Suprapubic skin (tissue), 4 donors: ENCODE measurements at places on chromosomes 5 and 9. TPM values are rescaled to one million over a fixed set of nuclear protein-coding genes. Genes with fewer than 3 reads are reported as not detected.
A peak's percentile ranks its signal among the peaks of the same experiment; 100 is the strongest.

GRCh38 chr5:1310118-1310517 is 15.2 kb upstream of the TERT start:
- no peak for DNase-seq
- no peak overlapping the region for H3K27ac ChIP-seq
- H3K4me1 ChIP-seq = no peaks in the 10 kb centered on the region

ADAMTS16 gene
- 0.10 TPM for total RNA-seq

DNA sequence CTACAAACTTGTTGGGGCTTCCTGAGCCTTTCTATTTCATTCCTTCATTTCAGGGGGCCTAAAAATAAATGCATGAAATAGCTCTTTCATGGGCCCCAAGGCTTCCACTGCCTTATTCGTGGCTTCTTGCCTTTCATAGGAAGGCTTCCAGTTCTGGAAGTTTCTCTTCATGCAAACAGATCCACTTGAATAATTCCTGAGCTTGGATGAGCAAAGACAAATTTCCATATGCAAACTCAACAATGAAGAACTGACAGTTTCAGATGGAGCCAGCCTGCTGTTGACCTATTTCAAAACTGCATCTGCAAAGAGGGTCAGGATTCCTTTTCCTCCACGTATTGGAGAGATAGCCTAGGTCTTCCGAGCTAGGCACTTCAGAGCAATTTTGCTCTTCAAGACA is 142.1 kb downstream of the MLLT3 start:
- H3K4me3 ChIP-seq = no peak overlapping the region
- no peak overlapping the region for H3K27ac ChIP-seq
- no peak for DNase-seq
- H3K36me3 ChIP-seq = no peaks in the 10 kb centered on the region
- H3K4me1 ChIP-seq = peaks cover 11% of the 10 kb centered on the region

- no peaks in the 10 kb centered on the region for H3K27me3 ChIP-seq
- H3K27ac ChIP-seq = peak overlapping the region; percentile 25
- H3K4me1 ChIP-seq = no peaks in the 10 kb centered on the region
- no peak for DNase-seq
- H3K36me3 ChIP-seq = no peaks in the 10 kb centered on the region
Measured at GRCh38 chr5:148343046-148343407, 7.7 kb downstream of the SPINK9 start.

SMIM33 gene
- not detected for total RNA-seq

DNA sequence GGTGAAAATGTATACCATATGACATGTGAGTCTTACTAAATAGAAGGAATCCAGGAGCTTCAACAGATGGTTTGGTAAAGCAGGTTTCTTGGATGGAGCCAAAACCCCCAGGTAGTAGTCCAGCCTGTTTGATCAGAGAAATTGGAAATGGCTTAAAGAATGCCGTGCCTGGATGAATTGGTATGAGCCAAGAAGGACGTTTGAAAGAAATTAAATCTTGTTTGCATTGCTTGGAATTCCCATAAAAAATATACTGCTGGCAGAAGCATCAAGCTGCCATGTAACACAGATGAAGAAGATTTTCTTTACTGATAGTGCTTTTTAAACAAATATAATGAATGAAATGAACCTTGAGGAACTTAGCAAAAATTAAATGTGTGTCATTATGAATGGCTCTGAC is 176.3 kb downstream of the NPR3 start:
- no peak overlapping the region for H3K4me3 ChIP-seq
- H3K4me1 ChIP-seq = no peaks in the 10 kb centered on the region
- DNase-seq = no peak
- no peaks in the 10 kb centered on the region for H3K36me3 ChIP-seq

GRCh38 chr5:176406436-176407052 is 9.8 kb downstream of the CLTB start:
- H3K4me1 ChIP-seq = peaks cover 77% of the 10 kb centered on the region
- H3K4me3 ChIP-seq = no peak overlapping the region
- H3K27ac ChIP-seq = peak overlapping the region; percentile 51

GRCh38 chr9:15176836-15177235 is 130.2 kb downstream of the TTC39B start:
- no peak for DNase-seq
- peaks cover 40% of the 10 kb centered on the region for H3K36me3 ChIP-seq
- no peak overlapping the region for H3K4me3 ChIP-seq
- H3K27me3 ChIP-seq = no peaks in the 10 kb centered on the region

GRCh38 chr9:134216449-134216951 is 52.1 kb upstream of the RNU6ATAC start:
- H3K4me1 ChIP-seq = peaks cover 11% of the 10 kb centered on the region
- H3K36me3 ChIP-seq = no peaks in the 10 kb centered on the region
- H3K27me3 ChIP-seq = no peaks in the 10 kb centered on the region

DNA sequence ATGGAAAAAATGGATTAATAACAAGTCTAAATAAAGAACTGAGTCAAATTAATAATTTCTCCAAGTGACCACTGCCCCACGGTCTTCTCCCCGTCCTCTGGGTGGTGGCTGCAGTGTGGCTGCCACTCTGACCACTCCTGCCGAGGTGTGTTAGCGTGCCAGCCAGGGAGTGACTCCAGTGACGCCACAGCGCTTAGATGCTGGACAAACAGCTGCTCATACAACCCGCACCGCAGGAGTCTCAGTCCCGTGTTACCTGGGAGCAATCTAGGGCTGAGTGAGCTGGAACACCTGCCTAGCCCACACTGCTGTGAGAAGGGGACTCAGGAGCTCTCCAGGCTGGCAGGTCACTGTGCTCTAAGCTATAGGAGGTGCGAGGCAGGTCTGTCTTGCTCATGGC is 10.2 kb downstream of the MAPK9 start:
- no peak overlapping the region for H3K27ac ChIP-seq
- H3K4me3 ChIP-seq = no peak overlapping the region
- peaks cover 71% of the 10 kb centered on the region for H3K36me3 ChIP-seq
- H3K27me3 ChIP-seq = no peaks in the 10 kb centered on the region
- no peaks in the 10 kb centered on the region for H3K4me1 ChIP-seq
- DNase-seq = no peak

DNA sequence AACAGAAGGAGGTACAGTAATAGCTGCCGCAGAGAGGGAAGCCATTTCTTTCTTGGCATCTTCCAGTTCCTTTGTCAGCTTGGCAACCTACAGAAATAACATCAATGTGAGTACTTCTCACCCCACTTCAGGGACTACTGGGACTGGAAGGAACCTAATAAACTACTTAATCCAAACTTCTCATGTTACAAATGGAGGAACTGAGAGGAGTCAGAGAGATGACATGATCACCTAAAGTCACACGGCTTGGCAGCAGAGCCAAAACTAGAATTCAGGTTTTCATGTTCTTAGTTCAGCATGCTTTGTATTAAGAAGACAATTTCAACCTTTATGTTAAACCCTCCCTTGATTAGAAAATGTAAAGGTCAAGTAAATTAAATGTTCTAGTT is 44.7 kb downstream of the DIAPH1 start:
- no peak for DNase-seq
- no peaks in the 10 kb centered on the region for H3K4me1 ChIP-seq
- H3K27ac ChIP-seq = no peak overlapping the region
- peaks cover 95% of the 10 kb centered on the region for H3K36me3 ChIP-seq
- H3K4me3 ChIP-seq = no peak overlapping the region

GRCh38 chr5:585556-585955 is 26.6 kb upstream of the CEP72 start:
- H3K4me1 ChIP-seq = no peaks in the 10 kb centered on the region
- H3K36me3 ChIP-seq = no peaks in the 10 kb centered on the region
- no peak overlapping the region for H3K4me3 ChIP-seq
- peak; percentile 69 for DNase-seq
- H3K27ac ChIP-seq = no peak overlapping the region
